Effector CD4-positive, alpha-beta T cell (primary cell): ENCODE measurements at places on chromosomes 11 and 22.

DNA sequence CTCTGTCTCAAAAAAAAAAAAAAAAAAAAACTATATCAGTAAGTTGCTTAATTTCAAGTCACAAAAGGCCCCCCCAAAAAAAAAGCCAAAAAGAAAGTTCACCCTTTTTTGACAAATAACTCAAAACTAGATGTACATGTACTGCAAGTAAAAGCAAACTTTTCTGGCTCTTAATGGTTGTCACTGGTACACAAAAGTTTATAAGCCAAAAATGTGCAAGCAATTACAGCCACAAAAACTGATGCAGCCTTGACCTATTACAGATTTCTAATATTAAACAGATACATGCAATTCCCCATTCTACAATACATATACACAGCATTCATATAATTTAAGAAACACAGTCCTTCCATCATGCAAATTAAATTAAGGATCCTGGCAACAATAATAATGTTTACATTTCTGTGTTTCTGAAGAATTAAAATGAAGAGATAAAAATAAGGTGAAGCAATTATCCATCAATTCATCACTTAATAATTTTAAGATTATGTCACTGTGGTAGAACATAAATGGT lies 18.6 kb downstream of the PICALM start:
- no peak for DNase-seq

- DNase-seq, result no peak
Measured at GRCh38 chr11:65504674-65505465, 6.0 kb downstream of the MALAT1 start.

GRCh38 chr22:19105456-19105855 lies 16.8 kb downstream of the DGCR2 start:
- no peak for DNase-seq

- DNase-seq, result no peak
Measured at GRCh38 chr11:92285776-92286175, 61.2 kb downstream of the FAT3 start.

DNA sequence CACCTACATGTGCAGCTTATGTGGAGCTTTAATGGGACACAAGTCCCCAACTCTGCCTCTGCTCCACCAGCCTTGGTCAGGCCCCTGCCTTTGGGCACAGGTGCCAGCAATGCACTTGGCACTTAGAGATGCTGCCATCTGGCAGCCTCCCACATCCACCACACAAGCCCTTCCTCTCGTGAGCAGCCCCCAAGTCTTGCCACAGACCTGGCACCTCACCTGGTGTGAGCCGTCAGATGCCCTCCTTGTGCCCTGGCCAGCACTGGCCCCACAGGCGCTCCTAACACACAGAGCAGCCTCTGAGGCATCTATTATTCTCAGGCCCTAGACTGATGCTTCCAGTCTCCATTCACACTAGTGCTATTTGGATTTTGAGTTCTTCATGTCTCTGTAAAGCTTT lies 24.5 kb upstream of the SERPIND1 start:
- DNase-seq, result no peak

- DNase-seq, result no peak
Measured at GRCh38 chr22:47019012-47019790, 256.8 kb downstream of the TBC1D22A start.

DNA sequence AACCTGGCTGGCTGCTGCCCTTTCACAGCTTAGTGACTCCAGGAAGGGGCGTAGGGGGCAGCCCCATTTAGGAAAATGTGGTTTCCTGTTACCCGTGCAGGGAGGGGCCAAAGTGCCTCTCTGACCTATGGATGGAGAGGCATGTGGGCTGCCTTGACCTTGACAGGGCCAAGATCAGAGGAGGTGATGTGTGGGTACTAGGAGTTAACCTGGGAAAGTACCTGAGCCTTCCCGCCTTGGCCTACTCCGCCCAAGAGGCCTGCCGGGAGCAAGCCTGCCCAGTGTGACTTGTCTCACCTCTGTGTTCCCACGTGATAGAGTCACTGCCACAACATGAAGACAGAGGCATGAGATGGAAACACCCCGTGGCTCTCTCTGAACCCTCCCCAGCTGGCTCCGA lies 33.4 kb downstream of the GRAMD4 start:
- no peak for DNase-seq

DNA sequence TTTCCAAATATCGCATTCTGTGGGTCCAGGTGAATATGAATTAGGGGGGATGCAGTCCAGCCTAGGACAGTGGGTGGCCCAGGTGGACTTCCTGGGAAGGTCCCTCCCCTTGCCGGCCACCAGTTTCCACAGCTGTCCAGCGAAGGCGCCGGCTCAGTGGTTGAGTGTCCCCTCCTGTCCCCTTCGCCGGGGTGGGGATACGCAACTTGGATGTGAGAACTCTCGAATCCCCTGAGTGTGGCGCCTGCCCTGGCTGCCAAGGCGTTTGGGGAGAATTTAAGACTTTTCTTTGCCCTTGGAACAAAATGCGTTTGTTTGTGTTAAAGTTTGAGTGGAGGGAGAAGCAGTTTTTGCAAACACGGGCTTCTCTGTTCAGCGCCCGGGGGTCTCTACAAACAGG lies 123.7 kb downstream of the KCNQ1OT1 start:
- DNase-seq, result no peak
